ENCODE measurements at places on chromosomes 7 and 10.

DNA sequence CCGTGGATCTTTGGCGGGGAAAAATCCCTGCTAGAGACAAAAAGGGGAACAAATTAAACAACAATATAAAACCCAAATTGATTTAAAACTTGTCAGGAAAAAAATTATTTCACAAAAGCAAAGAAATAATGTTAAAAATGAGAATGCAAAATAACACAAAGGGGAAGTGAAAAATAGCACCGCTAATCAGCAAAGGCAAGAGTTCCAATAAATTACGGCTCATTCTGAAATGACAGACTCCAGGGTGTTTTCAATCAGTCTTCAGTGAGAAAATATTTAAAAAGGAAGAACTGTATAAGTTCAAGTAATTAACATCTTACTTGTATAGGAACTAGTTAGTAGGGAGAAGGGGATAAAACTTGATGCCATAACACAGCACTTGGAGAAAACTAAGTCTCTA, 336.8 kb downstream of the LRRTM3 start:
- DNase-seq, result no peak

GRCh38 chr7:108118959-108119358, 11.2 kb downstream of the LAMB4 start:
- no peak for DNase-seq

- DNase-seq, result peak; percentile 57
Observed at GRCh38 chr7:24576171-24577025, 3.1 kb downstream of the PALS2 start.

DNA sequence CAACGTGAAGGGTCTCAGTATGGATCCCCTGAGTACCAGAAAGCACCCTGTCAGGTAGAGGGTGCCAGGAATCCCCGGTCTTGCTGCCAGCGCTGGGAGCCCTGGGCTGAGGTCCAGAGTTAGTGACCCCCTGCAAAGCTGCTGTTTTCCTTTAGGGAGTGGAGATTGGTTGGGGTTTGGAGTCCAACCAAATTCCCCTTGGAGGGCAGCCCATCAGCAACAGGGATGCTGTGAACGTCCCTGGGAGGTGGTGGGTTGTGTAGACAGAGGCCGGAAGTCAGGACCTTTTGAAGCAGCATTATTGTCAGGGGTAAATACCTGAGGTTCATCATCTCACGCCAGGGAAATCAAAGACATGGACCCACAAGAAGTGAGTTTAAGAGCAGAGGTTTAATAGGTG, 104.2 kb downstream of the COL26A1 start:
- DNase-seq, result no peak

DNA sequence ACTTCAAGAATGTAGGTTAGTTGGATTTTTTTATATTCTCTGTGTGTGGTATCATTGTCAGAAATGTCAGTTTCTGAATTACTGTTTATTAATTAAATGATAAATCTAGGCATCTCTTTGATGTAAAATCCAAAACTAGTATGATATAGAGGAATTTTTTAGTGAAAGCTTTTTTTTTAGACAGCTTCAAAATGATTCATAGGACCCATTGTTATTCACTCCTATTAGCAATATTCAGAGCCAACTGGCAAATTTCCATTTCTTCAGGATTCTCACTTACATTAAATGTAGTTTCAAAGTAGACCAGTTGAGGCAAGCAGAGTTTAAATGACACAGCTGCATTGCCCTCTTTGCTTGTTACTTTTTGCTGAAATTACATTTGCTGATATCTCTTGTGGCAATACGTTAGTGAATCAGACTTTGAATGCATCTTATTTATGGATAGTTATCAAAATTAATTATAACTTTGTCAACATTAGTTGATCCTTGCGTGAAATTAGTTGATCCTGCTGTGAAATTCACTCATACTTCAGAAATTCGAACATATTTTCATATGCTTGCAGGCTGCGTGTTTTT, 20.3 kb downstream of the ZNF277 start:
- DNase-seq, result no peak

DNA sequence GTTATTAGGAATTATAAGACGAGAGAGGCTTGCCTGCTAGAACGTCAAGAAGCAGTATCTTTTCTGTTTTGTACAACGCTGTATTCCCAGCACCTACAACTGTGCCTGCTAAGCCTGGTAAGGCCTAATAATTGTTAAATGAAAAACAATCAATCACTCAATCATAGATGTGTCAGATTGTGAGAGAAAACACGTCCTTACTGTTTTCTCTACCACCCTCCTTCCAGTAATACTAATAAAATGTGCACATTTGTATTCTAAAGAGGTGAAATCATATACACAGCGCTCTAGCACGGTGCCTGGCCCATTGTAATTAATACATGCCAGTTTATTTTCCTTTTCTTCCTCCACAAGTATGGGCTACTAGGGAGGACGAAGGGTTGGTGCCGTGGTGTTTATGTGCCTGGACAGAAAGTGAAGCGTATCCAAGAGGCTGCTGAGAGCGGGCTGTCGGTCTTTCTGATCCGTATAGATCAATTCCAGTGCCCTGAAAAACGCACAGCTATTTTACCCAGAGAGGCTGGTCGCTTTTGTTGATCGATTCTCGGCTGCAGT, 1.5 kb upstream of the AUTS2 start:
- DNase-seq, result no peak

DNA sequence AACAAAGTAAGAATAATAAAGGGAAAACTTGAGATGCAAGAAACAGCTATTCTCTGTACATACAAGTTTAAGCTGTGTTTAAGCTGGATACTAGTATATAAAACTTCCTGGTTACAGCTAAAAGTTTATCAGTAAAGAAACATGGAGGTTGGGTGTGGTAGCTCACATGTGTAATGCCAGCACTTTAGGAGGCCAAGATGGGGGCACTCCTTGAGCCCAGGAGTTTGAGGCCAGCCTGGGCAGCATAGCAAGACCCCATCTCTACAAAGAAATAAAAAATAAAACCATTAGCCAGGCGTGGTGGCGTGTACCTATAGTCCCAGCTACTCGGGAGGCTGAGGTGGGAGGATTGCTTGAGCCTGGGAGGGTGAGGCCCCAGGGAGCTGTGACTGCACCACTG, 3.2 kb downstream of the RSU1 start:
- DNase-seq, result no peak

Measured in NCI-H2081 treated with DMSO at 0.1 percent for 48 hours (cell line).